Muscle of leg (tissue), 16 donors: ENCODE measurements at places on chromosomes 7 and 10. TPM values are rescaled to one million over a fixed set of nuclear protein-coding genes. Genes with fewer than 3 reads are reported as not detected.

Gene LBX1
- total RNA-seq, result 3.3 TPM

Gene OR2A5
- not detected for total RNA-seq

Gene CTNNA3
- 18.8 TPM for total RNA-seq

Gene CAMK2G
- total RNA-seq, result 18.4 TPM

Gene FAM131B
- 1.4 TPM for total RNA-seq

Gene SCART1
- total RNA-seq, result 1.5 TPM

Gene STRIP2
- 5.2 TPM for total RNA-seq

Gene CHAT
- total RNA-seq, result not detected

DNA sequence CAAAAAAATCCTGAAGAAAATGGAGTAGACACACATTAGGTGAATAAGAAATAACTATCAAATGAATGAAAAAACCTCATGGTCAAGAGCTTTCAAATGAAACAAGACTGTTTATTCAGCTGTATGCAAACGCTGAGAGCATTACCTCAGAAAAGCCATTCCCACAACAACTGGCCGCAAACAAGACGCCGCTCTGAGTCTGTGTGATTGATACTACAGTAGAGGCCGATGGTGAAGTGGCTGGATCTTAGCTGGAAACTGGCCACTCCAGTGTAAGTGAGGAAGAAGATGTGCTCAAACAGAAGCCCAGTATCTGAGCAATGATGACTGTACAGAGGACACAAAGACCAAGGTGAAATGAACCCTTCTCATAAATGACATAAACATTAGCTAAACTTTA is 252.4 kb upstream of the GHITM start:
- peak; percentile 7 for DNase-seq

GRCh38 chr7:28474282-28474638 is 61.9 kb downstream of the CREB5 start:
- peak; percentile 76 for DNase-seq

- DNase-seq, result no peak
Measured at GRCh38 chr10:59762505-59762904, 9.2 kb upstream of the MRLN start.

DNA sequence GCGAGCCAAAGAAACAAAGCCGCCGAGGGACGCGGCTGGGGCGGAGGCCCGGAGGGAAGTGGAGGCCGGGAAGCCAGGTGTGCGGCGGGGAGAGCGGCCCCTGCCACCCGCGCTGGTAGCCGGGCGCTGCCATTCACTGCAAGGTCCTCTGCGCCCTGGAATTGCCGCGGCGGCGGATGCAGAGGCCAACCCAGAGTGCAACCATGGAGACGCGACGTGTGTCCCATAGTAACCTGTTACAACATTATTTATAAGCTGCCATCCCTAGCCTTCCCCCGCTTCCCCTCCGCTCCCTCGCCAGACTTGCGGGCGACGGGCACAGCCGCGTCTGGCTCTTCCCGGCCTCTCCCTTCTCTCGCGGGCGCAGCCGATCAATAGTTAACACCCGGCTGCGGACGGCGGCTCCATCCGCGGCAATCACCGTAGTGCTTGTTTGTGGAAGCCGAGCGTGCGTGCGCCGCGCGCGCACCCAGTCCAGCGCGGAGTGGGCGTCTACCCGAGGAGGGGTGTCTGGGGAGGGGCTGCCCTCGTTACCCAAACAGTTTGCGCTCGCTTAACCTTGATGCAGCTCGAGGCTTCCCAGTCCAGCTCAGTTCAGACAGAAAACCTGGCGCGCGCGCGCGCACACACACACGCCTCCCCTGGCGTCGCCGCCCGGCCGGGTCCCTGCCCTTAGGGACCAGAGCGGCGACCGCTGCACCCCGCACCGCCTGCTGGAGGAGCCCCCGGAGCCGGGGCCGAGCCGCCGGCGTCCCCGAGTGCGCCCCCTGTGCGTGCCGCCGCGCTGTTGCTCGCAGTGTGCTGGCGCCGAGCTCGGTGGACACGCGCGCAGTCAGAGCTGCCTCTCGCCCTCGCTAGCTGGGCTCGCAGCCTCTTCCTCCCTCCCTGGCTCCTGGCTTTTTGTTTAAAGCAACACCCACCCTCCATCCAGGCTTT is 165.4 kb upstream of the DPP6 start:
- peak; percentile 69 for DNase-seq

- peak; percentile 16 for DNase-seq
Measured at GRCh38 chr7:29135846-29136245, 10.5 kb downstream of the CPVL start.

DNA sequence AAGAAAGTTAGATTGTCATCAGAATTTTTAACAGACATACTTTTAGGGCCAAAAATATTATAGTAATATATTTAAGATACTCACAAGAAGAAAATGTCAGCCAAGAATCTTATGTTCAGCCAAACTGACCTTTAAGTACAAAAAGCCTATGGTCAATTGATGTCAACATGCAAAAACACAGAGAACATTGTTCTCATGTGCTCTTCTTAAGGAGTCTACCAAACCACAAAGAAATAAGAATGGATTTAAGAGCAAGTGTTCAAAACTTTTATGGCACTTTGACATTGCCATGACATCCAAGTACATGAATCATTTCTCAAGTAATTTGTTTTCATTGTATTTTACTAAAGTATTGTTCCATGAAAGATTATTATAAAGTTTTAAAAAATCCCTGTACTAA is 180.4 kb downstream of the TMEM26 start:
- peak; percentile 42 for DNase-seq

DNA sequence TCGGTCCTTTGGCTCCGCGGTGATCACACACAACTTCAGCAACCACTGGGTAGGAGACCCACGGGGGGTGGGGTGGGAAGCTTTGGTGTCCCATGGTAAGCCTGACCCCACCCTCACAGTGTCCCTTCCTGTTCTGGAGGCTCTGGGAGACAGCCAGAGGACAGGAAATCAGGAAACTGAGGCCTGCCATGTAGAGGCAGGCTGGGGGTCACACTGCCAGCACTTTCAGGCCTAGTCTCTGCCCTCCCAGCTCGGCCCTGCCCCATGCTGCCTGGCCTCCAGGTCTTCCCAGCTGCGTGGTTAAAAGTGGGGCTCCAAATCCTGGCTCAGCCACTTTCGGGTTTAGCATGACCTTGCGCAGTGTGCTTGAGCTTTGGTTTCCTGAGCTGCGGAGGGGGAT is 10.9 kb downstream of the AQP1 start:
- DNase-seq, result no peak

GRCh38 chr10:20276127-20276979 is 460.1 kb downstream of the PLXDC2 start:
- no peak for DNase-seq

GRCh38 chr7:97418312-97418711 is 300.8 kb downstream of the SDHAF3 start:
- DNase-seq, result no peak

DNA sequence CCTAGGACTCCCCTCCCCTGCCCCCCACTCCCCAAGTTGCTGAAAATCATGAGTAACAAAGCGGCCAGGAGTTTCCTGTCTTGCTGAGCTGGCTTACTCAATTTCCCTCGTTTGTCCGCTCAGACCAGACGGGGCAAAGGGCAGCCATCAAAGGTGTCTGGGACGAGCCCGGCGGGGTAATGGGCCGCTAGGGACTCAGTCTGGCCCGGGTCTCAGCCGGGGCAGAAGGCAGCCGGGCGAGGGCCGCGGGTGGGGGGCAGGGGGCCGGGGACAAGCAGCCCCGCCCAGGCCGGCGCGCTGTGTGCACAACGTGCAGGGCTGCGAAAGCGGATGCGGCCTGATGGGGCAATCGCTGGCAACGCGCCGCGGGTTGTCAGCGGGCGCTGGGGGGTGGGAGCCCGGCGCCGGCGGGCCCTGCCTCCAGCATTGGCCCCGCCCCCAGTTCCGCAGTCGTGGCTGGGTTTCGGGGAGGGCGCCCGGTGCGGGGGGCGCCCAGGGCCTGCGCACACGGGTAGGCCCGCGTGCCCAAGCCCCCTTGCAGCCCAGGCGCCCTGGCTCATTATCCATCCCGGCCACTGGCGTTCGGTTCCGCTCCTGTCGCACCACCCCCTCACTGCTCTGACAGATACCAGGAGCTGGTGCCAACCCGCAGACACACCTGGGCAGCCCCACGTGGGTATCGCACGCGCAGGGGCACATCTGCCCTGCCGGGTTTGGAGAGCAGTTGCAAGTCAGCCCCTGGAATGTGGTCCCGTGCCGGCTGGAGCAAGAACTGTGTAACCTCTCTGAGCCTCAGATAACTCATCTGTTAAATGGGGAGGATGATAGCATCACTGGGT is 35.1 kb downstream of the DNAJB12 start:
- peak; percentile 91 for DNase-seq

DNA sequence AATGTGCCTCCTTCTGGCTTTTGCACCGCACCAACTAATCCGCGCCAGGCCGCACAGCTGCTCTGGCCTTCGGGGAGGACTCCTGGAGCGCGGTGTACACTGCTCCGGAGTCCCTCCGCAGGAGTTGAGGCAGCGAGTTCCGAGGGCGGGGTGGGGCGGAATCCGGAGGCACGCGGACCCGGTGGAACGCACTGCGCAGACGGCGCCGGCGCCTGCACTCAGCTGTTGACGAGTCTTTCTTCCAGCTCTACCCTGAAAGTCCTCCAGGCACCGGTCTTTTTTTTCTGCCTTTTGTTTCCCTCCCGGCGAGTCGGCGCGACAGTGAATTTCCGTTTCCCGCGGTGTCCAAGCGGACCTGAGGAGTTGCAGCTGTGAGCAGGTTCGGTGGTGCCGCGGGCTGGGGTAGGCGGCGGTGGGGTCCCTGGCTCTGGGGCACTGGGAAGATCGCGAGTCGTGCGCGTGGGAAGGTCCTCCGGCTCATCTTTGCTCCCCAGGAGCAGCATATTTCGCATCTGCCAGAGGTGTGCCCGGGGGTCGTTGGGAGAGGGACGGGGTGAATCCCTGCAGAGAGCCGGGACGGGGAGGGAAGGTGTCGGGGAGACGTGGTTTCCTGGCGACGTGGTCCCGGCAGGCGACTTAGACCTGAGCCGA is 44.1 kb downstream of the SFTPD start:
- peak; percentile 81 for DNase-seq

GRCh38 chr7:155858521-155859061 is 46.3 kb upstream of the SHH start:
- DNase-seq, result no peak

DNA sequence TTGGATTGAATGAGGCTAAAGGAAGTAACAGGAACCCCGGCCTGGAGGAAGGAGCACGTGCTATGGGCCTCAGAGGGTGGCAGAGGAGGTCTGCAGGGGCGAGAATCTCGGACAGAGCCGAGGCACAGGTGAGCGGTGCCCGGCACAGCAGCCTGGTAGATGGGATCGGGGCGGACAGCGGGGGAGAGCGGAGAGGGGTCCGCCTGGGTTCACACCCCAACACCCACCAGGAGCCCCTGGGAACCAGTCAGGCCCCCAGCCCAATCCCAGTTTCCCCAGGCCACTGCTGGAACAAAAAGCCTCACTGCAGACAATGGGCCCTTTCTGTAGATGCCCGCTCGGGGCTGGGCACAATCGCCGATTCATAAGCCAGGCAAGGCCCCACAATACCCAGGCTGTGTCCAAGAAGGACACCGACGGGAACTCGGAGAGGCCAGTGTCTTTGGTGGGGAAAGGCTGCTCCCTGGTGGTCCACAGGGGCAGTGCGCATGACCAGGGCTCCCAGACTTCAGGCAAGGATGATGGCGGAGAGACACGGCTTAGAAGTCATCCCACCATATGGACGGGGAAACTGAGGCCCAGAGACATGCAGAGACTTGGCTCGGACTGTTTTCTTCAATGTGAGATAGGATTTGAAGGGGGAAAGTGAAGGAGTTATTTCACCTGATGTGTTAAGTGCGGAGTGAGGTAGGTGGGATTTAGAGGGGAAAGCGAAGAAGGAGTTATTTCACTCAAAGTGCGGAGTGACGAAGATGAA is 106.9 kb upstream of the GPR26 start:
- peak; percentile 67 for DNase-seq

GRCh38 chr10:80414142-80414895 is 6.0 kb downstream of the PRXL2A start:
- peak; percentile 26 for DNase-seq

- DNase-seq, result no peak
Measured at GRCh38 chr7:84510505-84510904, 315.9 kb upstream of the SEMA3A start.

DNA sequence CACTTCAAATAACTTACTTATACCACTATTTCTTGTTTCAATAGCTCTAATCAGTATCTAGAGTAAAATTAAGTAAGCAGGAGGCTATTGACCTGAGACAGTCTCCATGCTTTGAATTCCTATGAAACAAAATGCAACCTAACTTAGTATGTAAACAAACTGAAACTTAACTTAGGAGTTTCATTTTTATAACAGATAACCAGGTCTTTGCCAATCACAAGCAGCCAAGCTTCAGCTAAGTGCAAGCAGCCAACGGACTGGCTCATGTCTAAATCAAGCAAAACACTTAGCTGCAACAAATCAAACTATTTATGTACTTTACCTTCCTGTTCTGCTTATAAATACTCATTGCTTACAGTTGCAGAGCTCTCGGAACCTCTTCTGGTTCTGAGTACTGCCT is 4.4 kb upstream of the GSTK1 start:
- no peak for DNase-seq

DNA sequence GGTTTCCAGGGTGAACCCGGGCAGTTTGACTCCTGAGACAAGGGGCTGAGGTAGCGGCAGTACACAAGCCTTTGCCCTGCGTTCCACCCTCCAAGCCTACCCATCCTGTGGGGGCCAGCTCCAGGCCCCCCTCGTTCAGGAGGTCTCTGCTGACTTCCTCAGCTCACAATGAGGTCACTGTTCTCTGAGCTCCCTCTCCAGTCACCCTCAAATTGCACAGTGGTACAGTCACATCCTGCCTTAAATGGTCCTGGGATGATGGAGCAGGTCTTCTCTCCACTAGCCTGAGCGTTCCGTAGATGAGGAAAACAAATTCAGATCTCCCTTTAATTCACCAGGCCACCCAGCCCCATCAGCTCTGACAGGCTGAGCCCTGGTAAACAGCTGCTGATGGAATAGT is 90.2 kb downstream of the SH3PXD2A start:
- DNase-seq, result no peak

DNA sequence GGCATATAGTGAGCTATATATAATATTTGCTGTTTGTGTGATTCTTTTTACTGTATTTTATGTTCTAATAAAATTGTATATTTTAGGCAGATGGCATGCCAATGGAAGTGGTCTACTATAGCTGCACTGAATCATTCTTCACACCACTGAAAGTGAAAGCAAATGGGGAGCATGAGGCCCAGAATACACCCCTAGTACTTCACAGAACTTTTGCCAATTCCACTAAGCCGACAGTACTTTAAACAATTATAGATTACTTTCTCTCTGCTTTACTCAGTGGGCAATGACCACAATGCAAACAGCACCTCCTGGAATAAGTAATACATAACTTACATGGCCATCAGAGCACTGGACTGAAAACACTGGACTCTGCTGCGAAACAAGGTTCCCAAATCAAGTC is 70.2 kb downstream of the ANKRD26 start:
- DNase-seq, result no peak
